ENCODE measurements at places on chromosomes 4 and X.

DNA sequence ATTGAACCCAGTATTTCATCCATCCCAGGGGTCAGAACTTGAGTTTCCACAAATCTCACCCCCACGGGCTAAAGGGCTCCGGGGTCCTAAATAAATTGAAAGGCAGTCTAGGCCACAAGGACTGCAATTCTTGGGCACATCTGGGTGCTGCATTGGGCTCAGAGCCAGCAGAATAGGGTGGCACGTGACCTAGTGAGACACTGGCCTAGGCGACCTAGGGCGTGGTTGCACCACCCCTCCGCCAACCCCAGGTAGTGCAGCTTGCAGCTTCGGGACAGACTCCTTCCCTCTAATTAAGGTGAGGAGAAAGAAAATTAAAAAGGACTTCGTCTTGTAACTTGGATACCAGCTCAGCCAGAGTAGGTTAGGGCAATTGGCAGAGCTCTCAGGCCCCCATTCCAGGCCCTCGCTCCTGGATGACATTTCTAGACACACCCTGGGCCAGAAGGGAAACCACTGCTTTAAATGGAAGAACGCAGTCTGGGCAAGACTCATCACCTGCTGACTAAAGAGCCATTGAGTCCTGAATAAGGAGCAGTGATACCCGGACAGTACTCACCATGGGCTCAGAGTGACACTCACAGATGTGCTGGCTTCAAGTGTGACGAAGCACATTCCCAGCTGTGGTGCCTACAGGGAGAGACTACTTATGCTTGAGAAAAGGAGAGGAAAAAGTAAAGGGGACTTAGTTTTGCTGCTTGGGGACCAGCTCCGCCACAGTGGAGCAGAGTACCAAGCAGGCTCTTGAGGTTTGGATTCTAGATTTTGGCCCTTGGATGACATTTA, 735.4 kb downstream of the FSTL5 start:
- DNase-seq, result no peak

- no peak for DNase-seq
Observed at GRCh38 chrX:28988246-28988645, 401.0 kb downstream of the IL1RAPL1 start.

DNA sequence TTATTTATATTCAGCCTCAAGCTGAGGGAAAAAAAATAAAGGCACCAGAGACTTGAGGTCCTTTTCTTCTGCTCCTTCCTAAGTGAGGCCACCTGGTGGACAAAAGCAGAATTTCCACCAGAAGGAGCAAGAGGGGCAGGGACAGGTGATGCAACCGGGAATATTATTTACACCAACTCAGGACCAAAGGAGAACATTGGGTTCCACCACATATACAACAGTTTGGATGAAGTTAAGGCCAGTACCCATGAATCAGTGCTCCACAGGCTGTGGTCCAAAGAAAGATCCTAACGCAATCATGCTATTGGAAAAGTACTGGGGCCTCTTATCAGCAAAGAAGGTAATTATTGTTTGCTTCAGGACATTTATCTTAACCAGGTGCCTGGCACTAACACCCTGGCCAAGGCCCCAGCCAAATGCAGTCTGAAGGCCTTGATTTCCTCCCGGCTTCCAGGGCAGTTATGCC, 57.4 kb downstream of the TSC22D3 start:
- DNase-seq, result peak; percentile 35

GRCh38 chr4:147760695-147761094, 28.8 kb downstream of the ARHGAP10 start:
- DNase-seq, result no peak

- DNase-seq, result no peak
Observed at GRCh38 chrX:71214604-71215337, 8.3 kb upstream of the GJB1 start.

DNA sequence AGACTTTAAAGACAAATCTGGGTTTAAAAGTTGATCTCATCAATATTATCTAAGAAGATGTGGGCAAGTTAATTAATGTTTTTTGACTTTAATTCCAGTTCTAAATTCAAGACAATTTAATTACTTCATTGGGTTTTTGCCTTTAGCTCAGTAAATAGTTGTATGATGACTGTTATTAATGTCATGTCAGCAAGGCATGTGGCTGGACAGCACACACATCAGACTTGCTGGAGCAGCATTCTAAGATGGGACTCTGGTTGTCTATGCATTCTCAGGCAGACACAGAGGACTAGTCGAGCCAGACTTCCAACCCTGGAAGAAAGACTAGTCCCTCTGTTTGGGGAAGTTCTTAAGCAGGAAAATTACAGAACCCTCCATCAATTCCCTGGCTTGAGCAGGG, 180.7 kb upstream of the GK2 start:
- no peak for DNase-seq

GRCh38 chr4:28842271-28842670, 1877.9 kb upstream of the PCDH7 start:
- DNase-seq, result no peak

GRCh38 chr4:80610845-80611677, 275.5 kb downstream of the CFAP299 start:
- no peak for DNase-seq

- no peak for DNase-seq
Observed at GRCh38 chr4:2511645-2512131, 24.8 kb upstream of the FAM193A start.

DNA sequence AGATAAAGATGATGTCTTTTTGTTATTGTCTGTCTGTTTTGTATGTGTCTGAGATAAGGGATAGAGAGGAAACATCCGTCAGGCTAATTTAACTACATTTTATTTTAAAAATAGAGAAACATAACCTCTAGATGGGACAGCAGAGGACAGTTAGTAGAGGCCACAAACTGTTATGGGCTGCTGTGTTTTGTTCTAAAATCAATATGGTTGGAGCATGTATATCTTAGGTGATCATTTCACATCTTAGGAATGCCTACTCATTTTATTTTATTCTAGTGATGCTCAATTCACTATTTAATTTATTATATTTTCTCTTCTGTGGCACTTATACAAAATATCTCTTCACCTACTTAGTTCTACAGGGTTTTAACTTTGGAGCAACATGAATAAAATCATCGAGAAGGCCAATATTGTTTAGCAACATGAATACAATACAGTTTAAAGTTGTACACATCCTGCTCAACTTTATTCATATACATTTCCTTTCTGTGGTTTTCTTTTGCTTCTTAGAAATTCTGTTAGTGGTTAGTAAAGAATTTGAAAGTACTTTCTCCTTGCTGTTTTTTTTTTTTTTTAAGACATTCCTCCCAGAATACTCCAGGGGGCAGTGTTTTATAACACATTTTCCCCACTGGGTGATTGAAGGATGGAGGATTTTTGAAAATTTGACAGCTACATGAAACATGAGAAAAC, 392.9 kb downstream of the UNC5C start:
- no peak for DNase-seq

- DNase-seq, result no peak
Observed at GRCh38 chrX:72604112-72604511, 31.5 kb upstream of the HDAC8 start.

DNA sequence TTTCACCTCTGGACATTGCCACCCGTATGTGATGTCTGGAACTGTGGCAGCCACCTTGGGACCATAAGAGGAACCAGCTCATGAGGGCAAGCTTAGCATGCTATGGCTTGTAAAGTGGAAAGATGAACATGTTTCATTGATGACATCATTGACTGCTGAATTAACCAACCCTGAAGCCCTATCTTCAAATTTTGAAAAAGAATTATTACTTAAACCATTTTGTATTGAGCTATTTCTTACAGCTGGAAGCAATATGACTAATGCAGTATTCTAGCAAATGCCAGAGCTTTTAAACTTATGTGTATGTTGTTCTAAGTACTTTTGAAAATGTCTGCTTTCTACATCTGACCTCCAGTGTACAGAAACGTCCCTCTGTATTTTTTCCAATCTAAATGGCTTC, 18.1 kb downstream of the GUCY2F start:
- no peak for DNase-seq

DNA sequence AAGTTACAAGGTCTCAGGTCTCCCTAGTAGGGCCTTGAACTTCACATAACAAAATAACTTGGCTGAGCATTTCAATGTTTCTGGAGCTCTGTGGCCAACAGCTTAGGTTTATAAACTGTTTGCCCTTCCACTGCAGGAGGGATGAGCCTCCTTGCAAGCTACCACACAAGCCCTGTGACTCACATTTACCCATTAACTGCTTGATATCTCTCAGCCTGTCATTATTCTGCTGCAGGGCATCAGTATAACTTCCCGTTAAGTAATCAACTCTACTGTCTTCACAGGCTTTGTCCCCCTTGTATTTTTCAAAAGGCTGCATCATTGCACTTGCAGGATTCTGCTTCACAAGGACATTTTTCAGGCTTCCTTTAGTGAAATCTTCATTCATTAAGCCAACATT, 151.7 kb upstream of the CXCL13 start:
- no peak for DNase-seq

DNA sequence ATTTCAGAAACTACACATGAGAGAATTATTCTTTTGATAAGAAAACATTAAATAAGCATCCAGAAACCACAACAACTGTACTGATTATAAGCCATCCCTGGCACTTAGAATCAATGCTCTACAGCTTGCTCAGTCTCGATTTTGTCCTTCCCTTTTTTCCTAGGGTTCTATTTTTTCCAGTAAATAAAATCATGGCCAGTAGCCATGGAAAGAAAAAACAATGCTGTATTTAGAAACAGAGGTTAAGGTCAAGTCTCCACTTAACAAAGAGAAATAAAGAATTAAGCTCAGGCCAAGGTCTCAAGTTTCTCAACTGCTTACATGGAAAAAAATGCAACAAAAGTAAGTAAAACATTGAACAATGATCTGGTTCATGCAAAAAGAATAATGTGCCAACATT, 38.7 kb upstream of the GRID2 start:
- DNase-seq, result no peak

DNA sequence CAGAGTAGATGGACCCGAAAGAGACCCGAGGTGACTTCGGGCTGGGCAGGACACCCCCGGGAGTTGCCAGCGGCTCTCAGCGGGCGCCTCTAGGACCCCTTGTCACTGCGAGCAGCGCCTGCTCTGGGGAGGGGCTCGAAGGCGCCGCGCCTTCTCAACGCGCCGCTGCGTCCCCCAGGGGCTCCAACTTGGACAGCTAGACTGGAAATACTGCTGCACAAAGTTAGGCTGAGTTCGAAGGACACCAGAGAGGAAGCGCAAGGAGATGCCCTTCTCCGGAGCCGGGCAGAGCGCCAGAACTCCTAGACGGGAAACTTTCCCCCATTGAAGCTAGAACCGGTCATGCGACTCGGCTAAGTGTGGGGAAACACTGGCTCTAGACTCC, 493 bp upstream of the KCNIP4 start:
- no peak for DNase-seq

DNA sequence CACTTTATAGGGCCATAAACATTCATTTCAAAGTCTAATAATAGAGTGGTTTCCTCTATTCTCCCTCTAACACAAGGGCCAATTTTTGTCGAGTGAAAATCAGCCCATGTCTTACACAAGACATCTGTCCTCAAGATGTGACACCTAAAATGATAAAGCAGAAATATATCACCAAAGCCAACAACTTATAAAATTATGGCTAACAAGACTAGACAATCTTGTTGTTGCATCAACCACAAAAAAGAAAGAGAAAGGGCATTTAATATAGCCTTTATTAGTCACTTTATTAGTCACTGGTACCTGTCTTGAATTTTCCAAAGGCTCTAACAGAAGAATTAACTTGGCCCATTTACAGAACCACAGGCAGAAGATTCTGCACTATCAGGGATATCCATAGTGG, 161.6 kb downstream of the SMIM20 start:
- DNase-seq, result no peak

GRCh38 chr4:158410272-158410671, 111.4 kb upstream of the RXFP1 start:
- DNase-seq, result no peak

GRCh38 chr4:104756837-104757236, 262.1 kb upstream of the CXXC4 start:
- no peak for DNase-seq

DNA sequence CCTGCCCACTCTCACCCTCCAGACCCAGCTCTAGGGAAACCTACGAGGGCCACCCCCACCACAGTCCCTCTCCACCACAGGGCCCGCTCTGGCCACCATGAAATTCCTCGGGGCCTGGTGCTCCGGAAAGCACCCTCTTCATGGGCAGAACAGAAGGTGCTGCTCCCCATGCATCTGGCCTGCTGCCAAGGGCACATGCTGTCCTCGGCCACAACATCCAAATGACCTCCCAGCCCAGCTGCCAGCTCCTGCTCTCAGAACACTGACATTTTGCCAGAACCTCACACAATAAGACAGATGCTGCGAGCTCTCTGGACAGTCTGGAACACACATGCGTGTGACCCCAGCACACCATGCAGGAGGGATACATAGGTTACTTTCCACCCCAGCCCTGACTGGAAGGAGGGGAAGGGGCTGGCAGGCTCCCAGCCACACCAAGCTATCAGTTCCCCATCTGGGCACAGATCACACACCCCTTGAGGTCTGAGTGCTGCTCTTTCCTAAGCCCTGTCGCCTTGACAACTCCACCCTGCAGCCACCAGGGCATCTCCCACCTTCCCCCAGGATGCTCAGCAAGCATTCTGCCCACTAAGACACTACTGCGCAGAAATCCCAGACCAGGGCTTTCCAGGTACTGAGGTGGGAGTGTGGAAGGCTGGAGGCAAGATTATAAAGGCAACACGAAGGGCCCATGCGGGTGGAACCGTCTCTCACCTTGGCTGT, 5.8 kb downstream of the CCNQ start:
- DNase-seq, result no peak

DNA sequence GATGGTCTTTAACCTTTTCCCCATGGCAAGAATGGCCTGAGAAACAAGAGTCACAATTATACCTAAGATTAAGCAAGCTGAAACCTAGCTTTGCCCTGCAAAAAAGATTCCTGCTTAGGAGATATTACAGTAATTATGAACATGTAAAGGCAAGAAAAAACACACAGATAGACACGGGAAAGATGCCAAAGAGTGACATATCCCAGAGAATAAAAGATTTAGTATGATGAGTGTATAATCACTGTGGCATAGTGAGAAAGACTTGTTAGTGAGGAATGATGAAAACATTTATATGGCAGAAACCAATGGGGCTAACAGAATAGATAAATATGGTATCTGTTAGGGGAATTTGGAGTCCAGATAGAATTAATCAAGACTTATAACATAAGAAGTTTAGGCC, 29.6 kb upstream of the TASL start:
- DNase-seq, result no peak
